A172 (cell line): ENCODE measurements at places on chromosomes 1 and 21.

GRCh38 chr1:73868810-73869336, 329.1 kb downstream of the LRRIQ3 start:
- no peak for DNase-seq

- DNase-seq = no peak
These were observed 174.6 kb downstream of the SPATA17 start for GRCh38 chr1:217805792-217806191.

DNA sequence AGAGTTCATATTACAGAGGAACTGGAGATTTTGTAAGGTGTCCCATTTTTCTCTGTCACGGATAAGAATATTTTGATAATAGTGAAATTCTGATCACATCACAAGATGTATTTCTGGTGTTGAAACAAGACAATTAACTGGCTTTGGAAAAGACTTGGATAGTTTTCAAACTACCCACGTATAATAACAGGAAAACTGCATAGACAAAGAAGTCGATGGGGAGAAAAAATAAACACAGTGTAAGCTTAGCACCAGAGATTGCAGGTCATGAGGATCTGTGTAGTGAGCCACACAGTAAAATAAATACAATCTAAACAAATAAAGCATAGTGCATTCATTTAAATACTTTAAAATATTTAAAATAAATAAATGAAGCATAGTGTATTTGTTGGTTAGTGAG, 452.3 kb upstream of the ADAMTS5 start:
- DNase-seq = no peak

DNA sequence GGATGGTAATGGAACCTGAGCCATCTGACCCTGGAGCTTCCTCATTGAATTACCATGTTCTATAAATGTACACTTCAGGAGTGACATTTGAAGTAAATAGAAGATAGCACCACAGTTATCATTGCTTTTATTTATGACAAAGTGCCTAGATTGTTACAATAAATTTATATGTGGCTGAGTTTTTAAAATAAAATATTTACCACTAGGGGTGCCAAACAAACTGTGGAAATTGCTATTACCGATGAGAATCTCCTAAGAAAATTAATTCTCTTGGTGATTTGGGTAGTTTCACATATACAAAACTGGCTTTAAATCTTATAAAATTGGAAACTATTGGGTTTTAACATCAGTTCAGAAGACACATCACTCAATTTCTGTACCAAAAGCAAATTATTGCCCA, 1.4 kb upstream of the TNR start:
- no peak for DNase-seq

- DNase-seq = no peak
These were observed 54.9 kb upstream of the NEK7 start for GRCh38 chr1:198101716-198102453.
